ENCODE measurements at places on chromosomes 3 and 15.

- DNase-seq, result no peak
Measured at GRCh38 chr3:193297421-193297820, 56.4 kb downstream of the PLAAT1 start.

- no peak for DNase-seq
Measured at GRCh38 chr3:73176941-73177340, 115.5 kb downstream of the EBLN2 start.

DNA sequence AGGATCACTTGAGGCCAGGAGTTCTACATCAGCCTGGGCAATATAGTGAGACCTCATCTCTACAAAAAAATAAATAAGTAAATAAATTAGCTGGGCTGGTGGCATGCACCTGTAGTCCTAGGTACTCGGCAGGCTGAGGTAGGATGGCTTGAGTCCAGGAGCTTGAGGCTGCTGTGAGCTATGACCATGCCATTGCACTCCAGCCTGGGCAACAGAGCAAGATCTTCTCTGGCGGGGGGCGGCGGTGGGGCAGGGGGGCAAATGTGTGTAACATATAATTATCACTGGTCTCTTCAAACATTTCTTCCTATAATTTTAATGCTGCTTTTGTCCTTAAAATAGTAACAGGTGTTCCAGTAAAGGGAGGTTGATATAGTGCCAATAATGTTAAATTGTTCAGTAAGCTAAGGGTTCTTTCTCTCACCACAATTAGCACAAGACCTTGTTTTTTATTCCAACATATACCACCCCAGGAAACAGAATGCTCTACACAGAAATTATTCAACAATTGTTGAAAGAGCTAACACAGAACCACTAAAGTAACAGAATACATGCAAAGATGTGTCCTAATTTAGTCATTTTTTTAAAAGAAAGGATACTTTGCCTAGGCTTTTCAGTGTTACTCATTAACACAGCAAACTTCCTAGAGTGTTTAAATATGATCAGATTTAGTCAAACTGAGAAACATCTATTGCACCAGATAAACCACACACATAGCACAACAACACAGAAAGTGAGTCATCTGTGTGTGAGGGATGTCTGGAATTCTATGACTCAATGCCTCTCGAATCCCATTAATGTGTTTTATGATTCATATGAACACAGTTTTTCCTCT, 29.1 kb downstream of the ANKRD28 start:
- peak; percentile 97 for DNase-seq

DNA sequence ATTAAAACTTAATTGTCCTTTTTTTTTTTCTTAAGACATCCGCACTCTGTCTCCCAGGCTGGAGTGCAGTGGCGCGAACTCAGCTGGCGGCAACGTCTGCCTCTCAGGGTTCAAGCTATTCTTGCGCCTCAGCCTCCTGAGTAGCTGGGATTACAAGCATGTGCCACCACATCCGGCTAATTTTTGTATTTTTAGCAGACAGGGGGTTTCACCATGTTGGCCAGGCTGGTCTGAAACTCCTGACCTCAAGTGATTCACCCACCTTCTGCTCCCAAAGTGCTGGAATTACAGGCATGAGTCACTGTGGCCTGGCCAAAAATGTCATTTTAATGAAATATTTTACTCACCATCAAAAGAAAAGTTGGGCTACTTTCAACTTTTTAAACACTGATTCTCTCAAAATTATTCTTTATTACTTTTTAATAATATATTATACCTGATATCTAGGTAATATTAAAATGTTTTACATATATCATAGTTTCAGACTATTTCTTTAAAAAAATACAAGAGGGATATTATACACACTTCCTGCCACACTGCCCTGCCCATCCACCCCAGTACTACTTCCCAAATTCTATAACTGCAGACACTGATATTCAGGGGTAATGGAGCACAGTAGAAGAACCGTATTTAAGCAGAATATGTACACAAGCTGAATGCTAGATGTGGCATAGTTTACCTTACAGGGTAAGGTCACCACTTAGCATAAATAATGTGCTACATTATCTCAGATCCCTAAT, 723.9 kb upstream of the ZNF385D start:
- DNase-seq, result peak; percentile 41

- no peak for DNase-seq
Measured at GRCh38 chr15:51844747-51845426, 15.4 kb downstream of the TMOD3 start.

DNA sequence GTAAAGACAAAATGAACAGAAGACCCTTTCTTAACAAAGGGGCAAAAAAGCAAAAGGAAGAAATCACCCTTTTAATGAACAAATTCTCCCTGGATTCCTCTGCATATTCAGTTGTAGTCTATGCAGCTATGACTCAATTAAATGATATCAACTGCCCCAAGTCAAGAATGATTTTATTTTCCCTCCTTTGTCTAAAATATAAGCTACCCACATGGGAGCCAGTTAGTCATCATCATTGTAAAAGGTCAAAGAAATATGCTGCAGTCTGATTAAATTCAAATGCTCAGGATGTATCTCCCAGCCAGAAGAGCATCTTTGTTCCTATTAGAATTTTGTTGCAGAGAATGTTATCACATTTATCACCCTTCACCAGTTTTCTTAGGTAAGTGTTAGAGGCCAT, 84.0 kb downstream of the SST start:
- DNase-seq, result no peak

GRCh38 chr3:150748684-150749047, 14.3 kb downstream of the SIAH2 start:
- no peak for DNase-seq

DNA sequence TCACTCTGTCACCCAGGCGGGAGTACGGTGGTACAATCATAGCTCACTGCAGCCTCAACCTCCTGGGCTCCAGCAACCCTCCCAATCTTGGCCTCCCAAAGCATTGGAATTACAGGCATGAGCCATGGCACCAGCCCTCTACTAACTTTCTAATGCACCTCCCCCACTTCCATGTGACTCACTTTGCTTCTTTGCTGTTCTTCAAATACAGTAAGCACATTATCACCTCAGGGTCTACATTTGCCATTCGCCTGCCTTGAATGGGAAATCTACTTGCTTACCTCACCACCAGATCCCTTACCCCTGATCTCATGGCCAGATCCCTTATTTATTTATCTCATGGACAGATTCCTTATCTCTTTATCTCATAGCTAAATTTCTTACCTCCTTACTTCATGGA, 235.3 kb downstream of the KCNMB2 start:
- no peak for DNase-seq

GRCh38 chr3:26141296-26141695, 351.4 kb downstream of the OXSM start:
- no peak for DNase-seq

DNA sequence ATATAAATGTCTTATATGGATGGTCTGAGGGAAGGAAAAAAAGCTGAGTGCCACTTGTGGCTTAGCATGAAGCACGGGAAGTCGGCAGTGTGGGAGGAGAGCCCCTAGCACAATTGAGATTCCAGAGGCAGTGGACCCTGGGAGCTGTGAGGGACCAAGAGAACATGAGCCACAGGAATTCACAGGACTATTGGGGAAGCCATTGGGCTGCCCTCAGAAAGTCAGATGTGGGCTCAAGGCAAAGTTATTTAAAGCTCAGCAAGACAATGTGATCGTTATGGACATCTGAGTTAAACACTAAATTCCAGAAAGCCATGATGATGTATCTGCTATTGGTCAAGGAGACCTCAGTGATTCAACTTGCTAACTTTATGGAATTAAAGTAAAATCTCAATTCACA, 380.8 kb upstream of the IL12A start:
- no peak for DNase-seq

GRCh38 chr3:82382831-82383230, 621.4 kb upstream of the GBE1 start:
- DNase-seq, result no peak

GRCh38 chr15:52224211-52224610, 33.0 kb upstream of the GNB5 start:
- no peak for DNase-seq

DNA sequence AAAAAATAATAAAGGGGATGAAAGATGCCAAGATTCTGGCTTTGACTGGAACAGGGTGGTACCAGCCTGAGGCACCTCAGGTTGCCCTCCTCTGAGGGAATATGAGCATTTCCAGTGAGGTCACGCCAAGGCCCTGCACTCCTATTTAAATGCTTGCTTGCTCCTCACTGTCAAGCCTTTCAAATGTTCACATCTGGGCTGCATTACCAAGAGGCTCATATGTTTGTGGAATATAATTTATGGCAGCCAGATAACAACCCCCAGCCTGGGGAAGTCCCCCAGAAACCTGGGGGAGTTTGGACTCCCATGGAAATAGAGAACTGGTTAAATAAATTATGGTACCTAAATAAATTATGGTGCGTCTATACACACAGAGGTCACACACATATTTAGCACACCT, 88.4 kb downstream of the FRMD4B start:
- DNase-seq, result no peak

DNA sequence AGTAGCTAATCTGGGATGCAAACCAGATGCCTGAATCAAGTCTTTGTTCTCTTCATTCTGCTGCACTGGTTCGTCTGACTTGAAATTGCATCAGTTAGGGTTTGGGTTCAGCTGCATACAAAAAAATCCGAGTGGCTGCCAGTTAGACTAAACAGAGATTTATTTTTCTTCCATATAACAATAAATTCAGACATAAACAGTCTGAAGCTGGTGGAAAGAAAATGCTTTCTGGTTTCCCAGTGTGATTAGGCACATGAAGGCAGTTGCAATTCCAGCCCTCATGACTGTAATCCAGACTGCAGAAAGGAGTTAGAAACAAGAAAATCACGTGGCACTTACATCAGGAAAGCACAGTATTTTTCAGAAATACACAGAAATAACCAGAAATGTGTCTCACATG, 930.7 kb downstream of the MCTP2 start:
- no peak for DNase-seq

DNA sequence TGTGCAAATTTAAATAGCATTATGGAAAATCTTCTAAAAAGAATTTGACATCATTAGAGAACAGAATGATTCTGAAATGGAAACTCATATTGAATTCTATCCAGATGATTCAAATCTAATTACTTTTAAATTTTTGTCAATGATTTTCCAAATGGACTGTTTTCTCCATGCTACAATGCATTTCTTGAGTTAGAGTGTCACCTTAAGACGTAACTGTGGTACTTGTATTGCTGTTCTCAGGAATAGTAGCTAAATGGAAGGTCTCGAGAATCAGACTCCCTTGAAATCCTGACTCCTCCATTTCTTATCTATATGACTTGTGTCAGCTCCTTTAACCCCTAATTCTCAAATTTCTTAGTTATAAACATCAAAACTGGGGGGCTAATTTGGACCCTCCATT, 102.3 kb downstream of the P2RY1 start:
- no peak for DNase-seq

- no peak for DNase-seq
Measured at GRCh38 chr3:123275691-123276090, 73.9 kb downstream of the SEC22A start.

- DNase-seq, result no peak
Measured at GRCh38 chr15:63308491-63308890, 31.1 kb downstream of the APH1B start.

GRCh38 chr3:7397097-7397496, 536.2 kb downstream of the GRM7 start:
- no peak for DNase-seq

DNA sequence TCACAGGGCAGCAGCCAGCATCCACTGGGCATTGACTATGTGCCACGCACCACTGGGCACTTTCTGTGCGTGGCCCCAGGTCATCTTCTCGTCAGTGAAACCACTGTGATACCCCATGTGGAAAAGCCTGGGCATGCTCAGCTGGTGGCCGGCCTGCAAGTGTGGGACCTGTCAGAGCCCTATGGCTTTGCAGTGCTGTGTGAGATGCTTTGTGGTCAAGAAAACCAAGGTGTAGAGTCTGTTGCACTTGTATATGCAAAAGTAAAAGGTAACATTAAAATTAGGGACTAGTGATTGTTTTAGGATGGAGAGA, 69.5 kb downstream of the PGPEP1L start:
- no peak for DNase-seq

- DNase-seq, result no peak
Measured at GRCh38 chr3:82636177-82636576, 874.7 kb upstream of the GBE1 start.

GRCh38 chr15:56948000-56948763, 29.7 kb downstream of the TCF12 start:
- no peak for DNase-seq

- no peak for DNase-seq
Measured at GRCh38 chr15:67850336-67850735, 10.5 kb upstream of the RNU6-1 start.
